Epithelial cell of proximal tubule (primary cell): ENCODE measurements at places on chromosomes 13 and 19. TPM values are rescaled to one million over a fixed set of nuclear protein-coding genes. Genes with fewer than 3 reads are reported as not detected.

- DNase-seq = no peak
Observed at GRCh38 chr19:49549045-49549444, 21.2 kb downstream of the RCN3 start.

DNA sequence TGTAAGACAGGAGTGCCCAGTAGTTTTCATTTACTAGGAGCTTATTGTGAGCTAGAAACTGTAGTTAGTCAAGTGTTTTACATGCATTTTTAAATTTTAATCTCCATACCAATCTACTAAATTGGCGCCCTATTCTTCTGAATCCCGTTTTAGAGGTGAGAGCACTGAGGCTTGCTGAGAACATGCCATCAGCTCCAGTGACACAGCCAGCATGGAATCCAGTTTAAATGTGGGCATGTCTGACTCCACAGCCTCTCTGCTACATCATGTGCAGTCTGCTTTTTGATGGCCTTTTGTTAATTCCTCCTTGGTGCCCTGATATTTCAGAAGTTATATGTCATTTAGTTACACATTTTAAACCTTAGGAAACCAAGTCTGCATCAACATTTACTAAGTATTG lies 325.4 kb downstream of the DLEU7 start:
- DNase-seq = no peak

- peak; percentile 56 for DNase-seq
Observed at GRCh38 chr13:21240586-21240985, 64.1 kb downstream of the MRPL57 start.

DNA sequence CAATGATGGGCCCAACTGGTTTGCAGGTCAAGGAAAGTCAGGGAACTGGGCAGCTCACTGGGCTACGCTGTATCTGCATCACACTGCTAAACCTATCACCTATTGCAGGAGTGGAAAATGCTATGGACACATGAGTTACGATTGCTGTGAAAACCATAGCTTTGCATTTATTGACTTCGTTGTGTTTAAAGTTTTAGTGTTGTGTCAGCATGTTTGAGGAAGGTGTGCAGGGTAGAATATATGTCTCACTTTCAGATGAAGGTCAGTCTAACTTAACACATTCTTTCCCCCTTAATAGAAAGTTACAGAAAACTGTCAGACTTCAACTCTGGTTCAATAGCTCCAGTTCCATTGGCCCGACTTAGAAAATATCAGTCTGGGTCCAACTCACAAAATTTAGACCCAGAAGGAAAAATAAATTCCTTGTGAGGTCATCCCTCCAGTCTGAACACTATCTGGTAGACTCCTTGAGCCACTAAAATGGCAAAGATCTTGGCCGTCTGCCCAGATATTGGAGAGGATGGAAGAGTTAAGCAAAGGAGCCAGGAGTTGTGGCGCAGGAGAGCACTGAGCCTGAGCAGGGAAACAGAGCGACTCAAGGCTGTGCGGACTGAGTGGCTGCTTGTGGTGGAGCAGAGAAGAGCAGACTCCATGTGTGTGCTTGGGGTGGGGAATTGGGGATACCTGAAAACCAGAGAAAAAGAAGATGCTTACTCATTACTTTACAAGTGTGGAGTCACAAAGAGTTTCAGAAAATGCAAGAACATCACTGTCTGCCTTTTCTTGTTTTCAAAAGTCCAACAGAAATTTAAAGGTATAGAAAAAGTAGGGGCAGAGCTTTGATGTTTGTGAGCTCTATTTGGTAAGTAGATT lies 518.5 kb downstream of the FGF9 start:
- DNase-seq = no peak

GRCh38 chr19:3499738-3500428 lies 591 bp downstream of the DOHH start:
- DNase-seq = no peak

DNA sequence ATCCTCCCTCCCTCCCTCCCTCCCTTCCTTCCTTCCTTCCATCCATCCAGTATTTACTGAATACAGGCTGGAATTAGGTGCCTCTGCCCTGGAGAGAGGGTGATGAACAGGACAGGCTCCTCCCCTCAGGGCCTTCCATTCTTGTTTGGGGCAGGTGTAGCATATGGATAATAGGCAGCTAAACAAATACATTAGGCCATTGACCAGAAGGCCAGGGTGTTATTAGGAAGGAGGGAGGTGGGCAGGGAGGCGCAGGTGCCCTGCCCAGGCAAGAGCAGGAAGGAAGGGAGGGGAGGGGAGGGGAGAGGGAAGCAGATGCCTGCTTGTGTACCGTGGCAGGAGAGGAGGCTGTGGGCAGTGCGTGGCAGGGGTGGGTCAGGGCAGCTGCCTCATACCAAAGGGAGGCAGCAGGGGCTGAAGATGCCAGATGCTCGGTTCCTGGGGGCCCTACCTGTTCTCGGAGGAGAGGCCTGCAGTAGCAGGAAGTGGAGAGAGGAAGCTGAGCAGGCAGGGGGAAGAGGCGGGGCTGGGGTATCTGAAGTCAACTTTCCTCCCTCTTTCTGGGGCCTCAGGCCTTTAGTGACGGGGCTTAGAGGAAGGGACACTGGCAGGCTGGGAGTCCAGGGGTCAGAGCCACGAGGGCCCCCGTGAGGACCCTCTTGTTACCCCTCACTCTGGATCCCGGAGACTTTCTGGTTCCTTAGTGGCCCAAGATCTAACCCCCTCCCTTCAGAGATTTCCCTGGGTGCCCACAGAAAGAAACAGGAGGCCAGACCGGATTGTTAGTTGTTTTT lies at the start of gene RINL:
TSS of gene RINL (minus strand) at position 495 of the 794 bp plus-strand sequence. CDS start 1,533 bp downstream, outside the sequence.
- DNase-seq = no peak

- DNase-seq = no peak
Observed at GRCh38 chr19:7442423-7442822, 46.4 kb downstream of the PEX11G start.

GRCh38 chr13:60370343-60370742 lies 26.7 kb upstream of the TDRD3 start:
- no peak for DNase-seq

DACT3 gene
- total RNA-seq = not detected in 2 replicates

SLC17A7 gene
- not detected in 2 replicates for total RNA-seq

EPS8L1 gene
- total RNA-seq = 17.3 and 33.8 TPM in 2 replicates

C1QTNF9B gene
- not detected in 2 replicates for total RNA-seq

LGALS7 gene
- not detected in 2 replicates for total RNA-seq
